ENCODE measurements at places on chromosomes 11 and 22.

- no peak for DNase-seq
Observed at GRCh38 chr11:1924181-1924580, 4.7 kb downstream of the TNNT3 start.

GRCh38 chr11:73991471-73992006 is 8.9 kb upstream of the UCP2 start:
- DNase-seq, result no peak

- no peak for DNase-seq
Observed at GRCh38 chr22:40525250-40525884, 111.2 kb downstream of the MRTFA start.

DNA sequence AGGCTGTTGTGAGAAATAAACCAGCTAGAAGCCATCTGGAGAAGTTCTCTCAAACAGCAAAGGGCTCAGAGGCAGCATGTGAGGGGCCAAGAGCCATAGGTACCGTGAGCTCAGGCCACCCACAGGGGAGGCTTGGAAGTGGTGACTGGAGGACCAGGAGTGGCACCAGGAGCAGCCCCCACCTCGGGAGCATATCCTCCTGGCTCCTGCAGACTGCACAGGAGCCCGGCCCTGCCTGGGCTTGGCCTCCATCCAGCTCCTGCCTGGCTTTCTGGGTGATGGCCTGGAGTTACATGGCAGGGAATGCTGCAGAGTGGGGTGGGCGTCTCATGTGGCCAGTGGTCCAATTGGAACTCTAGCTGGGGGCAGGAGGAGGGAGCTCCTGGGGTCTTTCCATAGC is 4.2 kb upstream of the MPPED1 start:
- no peak for DNase-seq

DNA sequence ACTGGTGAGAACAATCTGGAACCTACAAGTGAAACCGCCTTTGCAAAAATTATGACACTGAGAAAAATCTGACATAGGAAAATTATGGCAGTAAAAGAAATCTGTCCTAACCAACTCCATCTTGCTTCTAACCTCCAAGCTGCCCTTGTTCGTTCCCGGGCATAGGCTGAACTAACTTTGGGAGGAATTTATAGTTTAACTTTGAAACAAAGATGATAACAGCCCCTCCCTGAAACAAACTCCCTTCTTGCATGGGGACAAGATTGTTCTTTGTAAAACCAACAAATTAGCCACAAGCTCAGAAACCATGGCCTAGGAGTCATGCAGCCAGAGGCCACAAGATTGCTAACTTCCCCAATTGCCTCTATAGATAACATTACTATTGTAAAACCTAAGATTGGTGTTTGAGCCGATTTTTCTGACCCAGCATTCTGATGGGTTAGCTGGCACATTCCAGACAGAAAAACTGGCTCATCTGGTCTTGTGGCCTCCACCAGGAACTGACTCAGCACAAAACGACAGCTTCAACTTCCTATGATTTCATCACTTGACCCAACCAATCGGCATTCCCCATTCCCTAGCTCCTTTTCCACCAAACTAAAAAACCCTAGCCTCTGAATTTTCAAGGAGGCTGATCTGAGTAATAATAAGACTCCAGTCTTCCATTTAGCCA is 3.6 kb upstream of the CCDC81 start:
- DNase-seq, result no peak

GRCh38 chr11:32939046-32939445 is 46.4 kb downstream of the QSER1 start:
- DNase-seq, result no peak

GRCh38 chr11:28026634-28027290 is 81.2 kb downstream of the KIF18A start:
- no peak for DNase-seq

DNA sequence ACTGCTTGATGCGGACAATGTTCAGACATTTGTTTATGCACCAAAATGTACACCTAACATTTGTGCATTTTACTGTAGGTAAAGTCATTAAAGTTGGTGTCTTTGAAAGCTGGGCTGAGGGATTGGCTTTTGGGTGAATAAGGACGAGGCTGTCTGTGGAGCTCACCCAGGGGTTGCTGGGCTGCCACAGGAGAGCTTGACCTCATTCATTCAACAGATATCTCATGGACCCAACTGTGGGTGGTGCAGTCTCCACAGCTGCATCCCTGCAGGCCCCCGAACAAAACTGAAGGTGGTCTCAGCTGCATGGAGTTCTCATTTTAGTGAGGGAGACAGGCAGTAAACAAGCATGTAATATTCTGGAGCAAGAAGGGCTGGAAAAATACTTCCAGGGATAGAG is 32.7 kb downstream of the SGSM3 start:
- DNase-seq, result no peak

GRCh38 chr11:16318320-16318719 is 38.0 kb downstream of the SOX6 start:
- DNase-seq, result no peak

- no peak for DNase-seq
Observed at GRCh38 chr11:111044751-111045406, 200.6 kb upstream of the POU2AF2 start.

- DNase-seq, result no peak
Observed at GRCh38 chr22:19659805-19660345, 54.4 kb upstream of the SEPTIN5 start.

- DNase-seq, result peak; percentile 76
Observed at GRCh38 chr11:44743959-44744557, 17.3 kb downstream of the TSPAN18 start.

- DNase-seq, result no peak
Observed at GRCh38 chr22:36381513-36382128, 6.1 kb downstream of the MYH9 start.

- DNase-seq, result no peak
Observed at GRCh38 chr11:117328375-117329010, 839 bp downstream of the CEP164 start.

DNA sequence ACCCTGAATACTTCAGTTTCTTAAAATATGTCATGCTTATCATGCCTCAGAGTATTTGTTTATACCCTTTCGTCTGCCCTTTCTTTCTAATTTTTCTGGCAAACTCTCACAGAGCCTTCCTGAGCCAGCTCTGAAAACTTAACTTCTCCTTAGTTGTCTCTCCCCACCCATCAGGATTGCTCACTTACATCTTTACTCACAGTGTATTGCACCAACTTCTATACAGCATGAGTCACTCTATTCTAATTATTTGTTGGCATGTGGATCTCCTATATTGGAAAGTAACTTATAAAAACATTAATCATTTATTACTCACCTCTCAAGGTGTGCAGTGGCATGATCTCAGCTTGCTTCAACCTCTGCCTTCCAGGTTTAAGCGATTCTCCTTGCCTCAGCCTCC is 114.9 kb downstream of the FANCF start:
- DNase-seq, result no peak

- DNase-seq, result no peak
Observed at GRCh38 chr11:29755474-29755873, 261.4 kb downstream of the KCNA4 start.

GRCh38 chr22:37517826-37518450 is 1.3 kb downstream of the CARD10 start:
- DNase-seq, result no peak

- no peak for DNase-seq
Observed at GRCh38 chr11:73340164-73340563, 32.1 kb downstream of the ARHGEF17 start.

GRCh38 chr11:2704896-2705606 is 5.3 kb upstream of the KCNQ1OT1 start:
- DNase-seq, result peak; percentile 67

DNA sequence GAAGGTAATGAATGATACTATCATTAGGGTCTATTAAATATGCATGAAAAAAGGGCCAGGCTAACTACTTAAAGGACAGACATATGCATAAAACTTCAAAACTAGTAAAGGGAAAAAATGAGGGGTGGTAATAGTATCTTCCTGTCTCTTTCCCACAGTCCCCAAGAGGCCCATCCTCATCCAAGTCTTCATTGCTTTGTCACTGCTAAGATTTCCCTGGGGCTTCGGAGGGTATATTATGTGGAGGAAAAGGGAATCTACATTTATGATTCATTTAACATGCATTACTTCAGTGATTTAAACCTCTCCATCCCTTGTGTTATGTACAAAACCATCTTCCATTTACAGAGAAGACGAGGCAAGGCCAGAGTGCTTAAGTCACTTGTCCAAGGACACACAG is 66.1 kb downstream of the CWC15 start:
- DNase-seq, result no peak

- DNase-seq, result no peak
Observed at GRCh38 chr11:47332303-47332711, 20.2 kb downstream of the MYBPC3 start.

- DNase-seq, result no peak
Observed at GRCh38 chr11:71179877-71180605, 72.3 kb downstream of the SHANK2 start.

DNA sequence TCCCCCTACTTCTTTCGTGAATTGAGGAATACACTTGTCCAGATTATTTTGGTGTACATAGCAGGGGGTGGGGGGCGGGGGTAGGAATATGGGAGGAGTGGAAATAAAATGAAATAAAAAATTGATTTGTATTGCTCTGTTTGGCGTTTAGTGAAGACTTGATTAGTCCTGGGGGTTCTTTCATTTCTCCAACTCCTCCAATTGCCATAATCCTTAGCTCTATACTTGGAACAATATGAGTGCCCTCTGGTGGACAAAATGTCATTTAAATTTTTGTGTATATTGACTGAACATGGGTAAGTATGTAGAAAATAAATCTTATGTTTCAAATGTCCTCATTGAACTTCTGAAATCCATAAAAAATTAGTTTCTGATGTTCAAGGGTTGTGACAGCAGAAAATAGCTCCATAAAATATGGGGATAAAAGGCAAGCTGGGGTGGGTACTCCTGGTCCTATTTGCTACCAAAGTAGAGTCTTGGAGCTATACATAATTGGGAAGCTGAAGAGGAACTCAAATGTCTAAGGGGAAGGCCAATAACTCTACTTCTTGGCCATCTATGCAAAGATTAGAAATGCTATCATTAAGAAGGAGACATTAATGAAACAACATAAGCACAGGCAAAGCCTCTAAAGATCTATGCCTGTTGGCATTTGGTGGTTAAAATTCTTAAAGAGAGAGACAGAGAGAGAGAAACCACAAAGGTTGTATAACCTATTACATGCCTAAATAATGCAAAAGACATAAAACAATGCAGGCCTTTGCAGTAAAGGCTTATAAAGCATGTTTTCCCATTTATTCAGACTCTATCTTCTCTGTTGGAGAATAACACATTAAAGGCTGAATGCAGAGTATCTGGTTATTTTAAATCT is 421.6 kb downstream of the METTL15 start:
- DNase-seq, result peak; percentile 24

DNA sequence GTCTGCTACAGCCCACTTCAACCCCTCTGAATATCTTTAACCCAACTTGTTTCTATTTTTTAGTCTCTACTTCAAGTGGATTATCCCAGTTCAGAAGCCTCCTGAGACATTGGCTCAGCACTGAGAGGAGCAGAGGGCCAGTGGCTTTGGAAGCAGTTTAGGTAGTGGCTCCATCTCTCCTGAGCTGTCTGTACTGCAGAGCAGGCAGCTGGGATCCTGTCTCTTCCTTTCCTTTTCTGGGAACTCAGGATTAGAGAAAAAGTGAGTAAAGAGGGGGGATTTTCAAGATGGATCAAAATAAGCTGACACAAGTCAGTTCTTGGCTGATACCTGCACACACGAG is 512.0 kb downstream of the OPCML start:
- DNase-seq, result no peak

Measured in hindlimb muscle (tissue), 1 donor.